Stimulated activated CD8-positive, alpha-beta memory T cell treated with anti-CD3 and anti-CD28 coated beads, Interleukin-7, amount 100 ng/mL, for 48 hours (primary cell): ENCODE measurements at places on chromosomes 12 and 14.

DNA sequence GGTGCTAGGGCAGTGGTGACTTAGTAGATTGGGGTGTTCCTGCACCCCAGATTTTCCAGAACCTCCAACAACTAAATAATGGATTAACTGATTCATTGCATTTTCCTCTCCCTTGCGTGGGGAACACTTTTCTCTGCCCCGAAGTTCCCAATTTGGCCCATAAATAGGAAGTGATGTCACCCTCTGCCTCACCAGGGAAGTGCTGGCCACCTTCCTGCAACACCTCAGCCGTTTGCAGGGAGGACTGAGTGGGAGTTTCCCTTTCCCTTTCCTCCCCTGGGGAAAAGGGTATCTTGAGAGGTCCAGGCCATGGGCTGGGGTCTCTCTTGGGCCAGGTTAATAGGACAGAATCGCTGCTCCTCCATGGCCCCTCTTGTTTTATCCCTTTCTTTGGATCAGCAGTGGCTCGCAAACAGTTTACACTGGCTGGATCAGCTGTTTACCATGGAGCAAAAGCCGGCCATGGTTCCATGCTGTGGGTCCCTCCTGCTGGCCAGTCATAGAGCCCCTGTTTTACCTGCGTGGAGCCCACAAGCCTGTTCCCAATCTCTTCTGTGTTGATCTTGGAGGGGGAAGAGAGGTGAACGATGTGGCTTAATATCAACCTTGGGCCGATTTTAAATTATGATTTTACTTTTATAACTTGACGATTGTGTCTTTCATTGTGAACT is 91.6 kb upstream of the VRK1 start:
- no peak for DNase-seq

- no peak for DNase-seq
Measured at GRCh38 chr14:106491851-106492250, 965.5 kb downstream of the TMEM121 start.

DNA sequence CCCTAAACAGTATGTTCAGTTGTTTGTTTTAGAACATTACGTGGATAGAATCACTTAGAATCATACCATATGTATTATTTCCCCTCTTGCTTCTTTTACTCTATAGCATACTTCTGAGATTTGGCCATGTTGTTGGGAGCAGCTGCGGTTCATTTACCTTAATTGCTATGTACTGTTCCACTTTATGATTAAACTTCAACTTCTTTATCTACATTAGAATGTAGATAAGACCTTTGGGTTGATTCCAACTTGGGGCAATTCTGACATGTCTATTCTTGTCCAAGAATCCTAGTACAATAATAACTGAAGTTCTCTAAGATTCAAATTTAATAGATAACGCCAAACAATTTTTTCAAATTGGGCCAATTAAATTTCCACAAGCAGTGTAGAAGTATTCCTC is 80.7 kb downstream of the GRIN2B start:
- no peak for DNase-seq

DNA sequence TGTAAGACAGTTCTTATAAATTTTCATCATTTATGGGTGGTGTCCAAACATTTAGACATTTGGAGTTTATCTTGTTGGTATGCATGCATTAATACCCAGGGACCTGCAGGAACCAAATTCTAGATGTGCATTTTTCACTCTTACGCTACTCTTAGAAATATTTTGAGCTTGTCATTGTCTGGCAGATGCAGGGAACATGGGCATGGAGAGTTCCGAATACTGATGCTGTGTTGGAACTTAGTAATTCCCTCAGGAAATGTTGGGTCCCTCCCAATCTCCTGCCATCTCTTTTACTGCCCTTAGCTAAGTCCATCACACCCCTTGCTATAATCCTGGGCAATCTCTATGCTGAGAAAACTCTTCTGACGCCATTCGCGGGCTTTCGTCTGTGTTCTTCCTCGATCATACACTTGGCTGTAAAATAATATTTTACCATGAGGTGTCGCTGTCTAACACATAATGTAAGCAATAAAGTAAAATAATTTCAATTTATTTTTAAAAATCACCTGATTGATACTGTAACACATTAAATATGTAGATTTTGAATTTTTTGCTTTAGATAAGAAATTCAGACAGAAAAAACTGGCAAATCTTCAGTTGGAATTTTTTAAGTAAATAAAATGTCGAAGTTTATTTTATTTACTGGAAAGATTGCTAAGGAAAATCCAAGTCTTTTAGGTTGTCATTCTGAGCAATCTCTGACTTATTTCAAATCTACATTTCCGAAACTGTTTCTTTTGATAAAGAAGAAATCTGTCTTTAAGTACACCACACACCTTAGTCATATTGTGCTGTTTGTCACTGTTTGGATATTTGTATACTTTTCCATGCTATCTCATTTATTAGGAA is 304.1 kb upstream of the SSTR1 start:
- no peak for DNase-seq

DNA sequence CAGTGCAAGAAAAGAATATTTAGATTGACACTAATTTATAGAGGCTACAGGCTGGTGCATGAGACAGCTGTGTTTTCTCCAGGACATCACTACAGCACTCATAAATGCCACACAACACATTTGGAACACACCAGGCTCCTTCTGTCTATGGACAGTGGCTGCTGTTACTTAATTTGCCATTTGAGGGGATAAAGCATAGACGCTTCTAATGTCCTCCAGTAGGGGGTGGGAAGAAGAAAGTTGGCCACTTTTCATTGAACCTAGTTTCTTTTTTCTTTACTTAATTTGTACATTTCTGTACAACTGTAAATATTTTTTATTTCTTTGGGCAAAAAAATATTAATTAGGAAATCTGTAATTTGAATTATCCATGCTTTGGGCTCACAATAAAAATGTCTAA is 12.4 kb upstream of the RTN1 start:
- no peak for DNase-seq

GRCh38 chr14:75781096-75781495 is 120.0 kb downstream of the TTLL5 start:
- no peak for DNase-seq

GRCh38 chr14:93855737-93856136 is 67.5 kb upstream of the PRIMA1 start:
- no peak for DNase-seq

- no peak for DNase-seq
Measured at GRCh38 chr12:89877671-89878070, 169.0 kb upstream of the ATP2B1 start.

GRCh38 chr12:51904951-51905470 is 2.3 kb upstream of the ACVRL1 start:
- DNase-seq = no peak

- no peak for DNase-seq
Measured at GRCh38 chr14:66543996-66544395, 36.0 kb downstream of the GPHN start.

GRCh38 chr14:58298477-58299400 is at the start of gene ARID4A:
Gene ARID4A (plus strand): TSS chr14:58298555. CDS start chr14:58299855, 1,300 bp downstream.
- peak; percentile 55 for DNase-seq

GRCh38 chr12:43289426-43289801 is 262.6 kb downstream of the ADAMTS20 start:
- DNase-seq = no peak

DNA sequence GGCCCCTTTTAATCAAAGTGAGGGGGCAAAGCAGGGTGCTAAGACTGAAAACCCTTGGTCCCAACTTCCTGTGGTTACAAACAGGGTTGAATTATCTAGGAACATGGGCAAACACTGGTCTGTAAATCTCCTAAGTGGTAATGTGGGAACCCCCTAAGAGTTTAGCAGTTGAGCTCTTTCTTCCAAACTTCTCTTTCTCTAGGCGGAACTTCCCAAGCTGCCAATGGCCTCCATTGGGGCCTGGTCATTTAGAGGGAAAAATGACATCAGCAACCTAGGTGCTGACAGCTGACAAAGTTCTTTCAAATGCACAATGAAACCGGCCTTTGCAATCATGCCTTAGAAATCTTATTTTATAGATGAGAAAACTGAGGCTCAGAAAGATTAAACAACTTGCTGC is 17.7 kb downstream of the HEBP1 start:
- DNase-seq = no peak

DNA sequence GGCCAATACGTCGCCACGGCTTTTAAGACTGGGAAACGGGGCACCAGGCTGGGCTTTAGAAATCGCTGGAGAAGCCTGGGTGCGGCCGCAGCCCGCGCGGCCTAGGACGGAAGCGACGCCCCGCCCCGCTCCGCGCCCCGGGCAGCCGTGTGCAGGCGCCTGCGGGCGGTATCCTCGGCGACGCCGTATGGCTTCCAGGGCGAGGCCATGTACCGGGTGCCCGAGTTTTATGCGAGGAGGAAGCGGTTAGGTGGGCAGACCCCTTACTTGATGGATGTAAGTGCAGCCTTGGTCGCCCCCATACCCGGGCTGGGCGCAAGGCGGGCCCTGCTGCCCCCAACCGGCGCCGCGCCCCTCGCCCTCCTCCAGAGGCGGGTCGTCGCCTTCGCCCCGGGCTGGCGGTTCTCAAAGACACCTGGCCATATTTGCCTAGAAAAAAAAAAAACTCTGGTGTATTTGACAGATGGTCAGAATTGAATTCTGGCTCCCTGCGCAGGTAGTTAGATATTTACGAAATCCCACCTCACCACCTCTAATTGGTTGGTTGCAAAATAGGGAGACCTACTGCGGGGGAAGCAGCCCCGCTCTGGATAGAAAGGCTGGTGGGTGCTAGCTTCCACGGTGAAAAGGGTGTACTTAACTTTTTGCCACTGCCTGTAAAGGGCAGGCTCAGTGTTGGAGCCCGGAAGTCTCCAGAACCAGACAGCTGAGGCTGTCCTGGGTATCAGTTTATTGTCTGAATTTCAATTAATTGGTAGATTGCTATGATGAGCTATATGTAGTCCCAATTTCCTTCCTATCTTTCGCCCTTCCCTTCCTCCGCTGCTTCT is at the start of gene PPP1R36:
PPP1R36 (plus strand) TSS at position 171 of the 830 bp plus-strand sequence; CDS start at position 208, 37 bp downstream.
- DNase-seq = peak; percentile 15

GRCh38 chr14:105093431-105094192 is 28.4 kb upstream of the GPR132 start:
- peak; percentile 82 for DNase-seq

GRCh38 chr12:57815177-57816000 is 3.1 kb downstream of the AVIL start:
- DNase-seq = no peak

DNA sequence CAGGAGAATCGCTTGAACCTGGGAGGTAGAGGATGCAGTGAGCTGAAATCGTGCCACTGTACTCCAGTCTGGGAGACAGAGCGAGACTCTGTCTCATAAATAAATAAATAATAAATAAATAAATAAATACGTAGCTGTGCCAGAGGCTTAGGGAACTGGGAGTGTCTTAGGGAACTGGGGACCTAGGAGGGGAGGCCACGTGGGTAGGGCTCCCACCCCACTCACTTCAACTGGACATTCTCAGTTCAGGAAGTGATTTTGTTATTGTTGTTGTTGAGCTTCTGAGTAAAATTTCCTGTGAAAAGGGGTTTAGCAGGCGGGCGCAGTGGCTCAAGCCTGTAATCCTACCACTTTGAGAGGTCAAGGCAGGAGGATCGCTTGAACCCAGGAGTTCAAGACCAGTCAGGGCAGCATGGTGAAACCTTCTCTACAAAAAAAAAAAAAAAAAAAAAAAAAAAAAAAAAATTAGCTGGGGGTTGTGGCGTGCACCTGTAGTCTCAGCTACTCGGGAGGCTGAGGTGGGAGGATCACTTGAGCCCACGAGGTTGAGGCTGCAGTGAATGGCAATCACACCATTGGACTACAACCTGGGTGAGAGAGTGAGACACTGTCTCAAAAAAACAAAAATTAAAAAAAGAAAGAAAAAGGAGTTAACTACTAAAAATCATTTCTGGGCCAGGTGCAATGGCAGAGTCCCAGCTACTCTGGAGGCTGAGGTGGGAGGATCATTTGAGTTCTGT is 19.0 kb upstream of the ANKRD9 start:
- DNase-seq = no peak

- DNase-seq = no peak
Measured at GRCh38 chr12:26062566-26062965, 62.3 kb downstream of the BHLHE41 start.

DNA sequence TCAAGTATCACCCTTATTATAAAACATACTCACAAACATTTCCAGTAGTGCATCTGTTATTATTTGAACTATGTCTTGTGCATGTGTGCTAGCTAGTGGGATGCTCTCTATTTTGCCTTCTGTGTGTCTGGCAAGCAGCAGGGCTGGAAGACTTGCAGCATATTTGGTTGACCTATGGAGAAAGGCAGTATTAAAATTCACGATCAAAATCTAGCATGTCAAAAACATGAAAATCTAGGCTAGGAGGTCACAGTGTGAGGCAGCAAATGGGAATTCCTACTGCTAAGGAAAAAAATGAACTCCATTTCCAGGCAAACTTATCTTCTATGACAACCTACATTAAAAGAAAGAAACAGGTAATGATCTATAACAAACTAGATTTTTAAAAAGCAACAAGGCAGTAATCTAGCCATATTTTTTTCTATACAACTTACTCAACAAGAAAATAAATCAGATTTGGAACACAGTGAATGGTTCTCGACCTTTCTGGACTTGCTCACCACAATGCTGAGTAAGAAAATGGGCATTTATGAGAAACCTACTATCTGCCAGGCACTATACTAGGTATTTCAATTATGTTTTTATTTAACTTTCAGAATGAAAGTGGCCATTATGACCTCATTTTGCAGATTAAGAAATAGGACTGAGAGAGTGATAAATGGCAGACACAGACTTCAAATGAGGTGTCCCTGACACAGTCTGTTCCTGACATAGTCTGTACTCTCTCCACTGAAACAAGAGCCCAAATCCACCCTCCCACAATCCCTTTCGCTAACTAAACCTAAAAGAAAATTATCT is 96.8 kb downstream of the TXNDC16 start:
- DNase-seq = no peak

GRCh38 chr12:27576667-27577347 is 52.8 kb downstream of the PPFIBP1 start:
- no peak for DNase-seq

- DNase-seq = no peak
Measured at GRCh38 chr14:52244328-52244727, 23.2 kb upstream of the PTGDR start.

DNA sequence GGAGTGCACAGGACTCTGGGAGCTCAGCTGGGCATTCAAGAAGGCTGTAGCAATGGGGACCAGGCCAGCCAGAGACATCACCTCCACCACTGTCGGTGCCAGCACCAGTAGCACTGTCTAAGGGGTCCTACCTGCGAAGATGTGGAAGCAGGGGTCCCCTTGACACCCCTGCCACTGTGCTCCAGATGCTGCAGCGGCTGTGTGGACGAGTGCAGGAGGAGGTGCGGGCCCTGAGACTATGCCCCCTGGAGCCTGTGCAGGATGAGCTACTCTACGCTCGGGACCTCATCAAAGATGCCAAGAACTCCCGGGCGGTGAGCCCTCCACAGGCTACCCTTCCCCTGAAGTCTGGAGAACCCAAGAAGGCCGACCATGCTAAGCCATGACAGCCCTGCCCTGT is 8.6 kb downstream of the CARMIL3 start:
- no peak for DNase-seq

- no peak for DNase-seq
Measured at GRCh38 chr12:111585690-111586089, 13.4 kb downstream of the ATXN2 start.
